ENCODE measurements at places on chromosomes 2 and 18.

DNA sequence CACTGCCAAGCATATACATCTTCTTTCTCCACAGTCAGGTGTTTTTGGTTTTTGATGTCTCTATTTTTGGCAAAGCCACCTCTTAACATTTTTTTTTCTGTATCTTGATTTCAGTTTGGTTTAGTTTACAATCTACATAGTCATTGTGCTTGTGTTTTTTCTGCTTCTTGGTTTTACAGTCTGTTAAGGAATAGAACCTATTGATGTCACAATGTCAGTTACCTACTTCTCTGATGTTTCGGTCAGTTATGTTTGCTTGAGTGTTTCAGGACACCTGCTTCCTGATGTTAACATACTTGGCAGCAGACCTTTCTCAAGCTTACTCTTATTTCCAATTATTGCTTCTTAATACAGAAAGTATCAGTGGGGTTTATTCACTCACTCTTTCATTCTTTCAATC, 253.3 kb downstream of the SPAG16 start:
- DNase-seq = no peak

GRCh38 chr2:3110994-3111666, 266.5 kb downstream of the EIPR1 start:
- no peak for DNase-seq

DNA sequence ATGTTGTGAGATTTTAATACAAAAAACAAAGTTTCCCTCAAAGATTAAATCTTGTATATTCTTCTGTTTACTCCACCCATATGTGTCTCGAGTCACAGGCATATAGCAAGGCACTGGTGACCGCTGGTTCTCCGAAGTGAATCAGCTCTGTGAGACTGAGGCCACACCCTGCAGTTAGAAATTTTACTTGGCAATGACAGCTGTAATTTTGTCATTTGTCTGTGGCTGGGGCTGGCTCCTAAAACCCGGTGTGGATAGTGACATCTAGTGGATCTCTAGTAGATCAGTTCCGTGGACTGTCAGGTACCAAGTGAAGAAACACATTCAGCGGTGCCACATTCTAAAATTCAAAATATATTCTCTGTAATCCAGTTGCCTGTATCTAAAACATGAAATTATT, 278.0 kb downstream of the NEDD4L start:
- no peak for DNase-seq

DNA sequence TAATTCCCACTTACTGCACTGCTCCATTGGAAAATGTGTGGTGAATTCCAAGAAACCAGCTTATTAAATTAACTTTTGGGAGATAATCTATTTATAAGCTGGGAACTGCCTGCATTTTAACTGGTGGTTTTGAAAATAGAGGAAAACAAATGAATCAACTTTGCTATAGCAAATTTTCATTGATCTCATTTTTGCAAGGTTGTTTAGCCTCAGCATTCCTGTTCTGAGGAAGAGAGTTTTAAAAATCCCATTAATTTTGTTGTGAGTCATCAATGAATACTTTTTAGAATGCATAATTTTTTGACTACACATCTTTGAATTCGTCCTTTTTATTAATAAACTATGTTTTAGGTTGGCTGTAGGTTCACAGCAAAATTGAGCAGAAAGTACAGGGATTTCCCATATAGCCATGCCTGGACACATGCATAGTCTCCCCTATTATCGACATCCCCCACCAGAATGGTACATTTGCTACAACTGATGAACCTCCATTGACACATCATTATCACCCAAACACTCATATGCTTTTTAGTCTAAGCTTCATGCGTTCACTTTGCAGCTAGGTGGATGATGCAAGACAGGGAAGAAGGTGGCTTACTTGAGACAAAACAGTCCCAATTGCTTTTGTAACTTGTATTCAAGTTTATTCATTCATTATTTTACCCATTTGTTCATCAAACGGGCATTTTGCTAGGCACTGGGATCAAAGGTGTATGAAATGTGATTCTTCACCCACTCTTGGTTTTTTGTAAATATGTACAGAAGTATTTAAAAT, 106.9 kb downstream of the ZNF521 start:
- DNase-seq = no peak

DNA sequence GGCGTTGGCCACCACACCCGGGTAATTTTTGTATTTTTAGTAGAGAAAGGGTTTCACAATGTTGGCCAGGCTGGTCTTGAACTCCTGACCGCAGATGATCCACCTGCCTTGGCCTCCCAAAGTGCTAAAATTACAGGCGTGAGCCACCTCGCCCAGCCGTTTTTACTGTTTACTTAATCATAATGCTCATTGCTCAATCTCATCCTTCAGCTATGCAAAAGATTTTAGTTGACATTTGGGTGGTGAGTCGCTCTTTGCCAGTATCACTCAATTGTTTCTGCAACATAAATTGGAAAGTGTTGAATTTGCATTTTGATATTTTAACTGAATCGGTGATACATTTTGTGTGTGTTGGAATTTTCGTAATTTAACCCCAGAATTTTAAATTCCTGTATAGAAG, 7.8 kb upstream of the ZNF532 start:
- DNase-seq = no peak

DNA sequence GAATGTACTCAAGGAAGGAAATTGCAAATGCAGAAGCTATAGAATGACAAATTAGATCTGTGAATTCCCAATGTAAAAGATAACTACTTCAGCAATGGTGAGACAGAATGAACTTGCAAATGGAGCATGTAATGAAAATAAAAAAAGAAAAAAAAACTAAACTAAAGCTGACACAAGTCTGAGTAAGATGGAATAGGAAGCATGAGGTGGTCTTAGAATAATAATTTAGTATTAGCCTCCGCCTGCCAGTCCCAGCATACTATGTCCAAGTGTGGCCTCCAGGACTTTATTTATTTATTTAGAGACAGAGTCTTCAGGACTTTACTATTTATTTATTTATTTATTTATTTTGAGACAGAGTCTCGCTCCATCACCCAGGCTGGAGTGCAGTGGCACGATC, 37.4 kb upstream of the SLC39A10 start:
- DNase-seq = no peak

DNA sequence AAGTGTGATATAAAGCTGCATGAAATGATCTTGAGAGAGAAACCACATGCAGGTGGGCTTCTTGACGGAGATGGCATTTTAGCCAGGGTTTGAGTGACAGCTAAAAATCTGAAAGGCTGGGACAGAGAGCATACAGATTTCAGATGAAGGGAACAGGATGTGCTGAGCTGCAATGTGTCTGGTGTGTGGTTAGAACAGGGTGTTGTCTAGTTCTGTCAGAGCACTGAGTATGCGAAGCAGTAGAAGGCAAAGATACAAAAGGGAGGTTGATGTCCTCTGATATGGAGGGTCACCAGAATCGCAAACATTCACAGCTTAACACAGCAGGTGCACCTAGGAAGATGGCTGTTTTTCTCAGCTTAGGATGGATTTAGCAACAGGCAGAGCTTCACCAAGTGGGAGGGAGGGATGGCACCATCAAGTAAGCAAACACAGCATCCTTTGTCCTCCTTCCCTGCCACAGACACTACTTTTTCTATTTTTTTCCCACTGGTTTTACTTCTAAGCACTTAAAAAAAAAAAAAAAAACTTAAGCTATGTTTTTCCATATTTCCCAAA, 182.5 kb downstream of the TMX3 start:
- no peak for DNase-seq

- DNase-seq = no peak
Measured at GRCh38 chr18:7616661-7617060, 49.5 kb downstream of the PTPRM start.

- no peak for DNase-seq
Measured at GRCh38 chr2:207133458-207133819, 32.3 kb downstream of the KLF7 start.

DNA sequence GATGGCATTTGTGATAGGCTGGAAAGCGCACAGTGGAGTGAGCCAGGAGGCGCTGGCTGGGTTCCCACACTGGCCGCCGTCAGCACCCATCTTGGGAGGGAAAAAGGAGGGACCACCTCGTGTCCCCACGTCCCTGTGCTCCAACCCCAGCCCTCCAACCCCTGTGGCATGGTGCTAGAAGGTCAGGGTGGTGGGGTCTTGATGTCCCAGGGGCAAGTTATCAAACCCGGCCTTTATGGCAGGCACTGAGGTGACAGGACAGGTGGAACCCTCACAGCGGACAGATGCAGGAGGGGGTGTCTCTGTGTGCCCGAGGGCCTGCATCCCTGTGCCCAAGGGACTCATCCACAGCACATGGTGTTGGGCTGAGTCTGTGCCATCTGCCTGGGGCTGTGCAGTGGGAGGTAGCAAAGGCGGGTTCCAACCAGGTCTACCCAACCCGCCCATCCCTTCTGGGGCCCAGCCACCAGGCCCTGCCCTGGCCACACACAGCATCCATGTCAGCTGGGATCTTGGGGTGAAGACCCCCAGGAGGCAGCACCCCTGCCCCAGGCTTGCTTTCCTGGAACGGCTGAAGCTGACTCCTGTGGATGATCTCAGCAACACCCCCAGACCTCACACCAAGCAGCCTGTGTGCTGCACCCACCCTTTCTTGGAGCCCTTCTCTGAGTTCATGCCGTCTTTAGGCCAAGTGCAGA, 246.1 kb downstream of the NDUFA10 start:
- no peak for DNase-seq

GRCh38 chr18:11986061-11986460, 4.8 kb downstream of the IMPA2 start:
- no peak for DNase-seq

DNA sequence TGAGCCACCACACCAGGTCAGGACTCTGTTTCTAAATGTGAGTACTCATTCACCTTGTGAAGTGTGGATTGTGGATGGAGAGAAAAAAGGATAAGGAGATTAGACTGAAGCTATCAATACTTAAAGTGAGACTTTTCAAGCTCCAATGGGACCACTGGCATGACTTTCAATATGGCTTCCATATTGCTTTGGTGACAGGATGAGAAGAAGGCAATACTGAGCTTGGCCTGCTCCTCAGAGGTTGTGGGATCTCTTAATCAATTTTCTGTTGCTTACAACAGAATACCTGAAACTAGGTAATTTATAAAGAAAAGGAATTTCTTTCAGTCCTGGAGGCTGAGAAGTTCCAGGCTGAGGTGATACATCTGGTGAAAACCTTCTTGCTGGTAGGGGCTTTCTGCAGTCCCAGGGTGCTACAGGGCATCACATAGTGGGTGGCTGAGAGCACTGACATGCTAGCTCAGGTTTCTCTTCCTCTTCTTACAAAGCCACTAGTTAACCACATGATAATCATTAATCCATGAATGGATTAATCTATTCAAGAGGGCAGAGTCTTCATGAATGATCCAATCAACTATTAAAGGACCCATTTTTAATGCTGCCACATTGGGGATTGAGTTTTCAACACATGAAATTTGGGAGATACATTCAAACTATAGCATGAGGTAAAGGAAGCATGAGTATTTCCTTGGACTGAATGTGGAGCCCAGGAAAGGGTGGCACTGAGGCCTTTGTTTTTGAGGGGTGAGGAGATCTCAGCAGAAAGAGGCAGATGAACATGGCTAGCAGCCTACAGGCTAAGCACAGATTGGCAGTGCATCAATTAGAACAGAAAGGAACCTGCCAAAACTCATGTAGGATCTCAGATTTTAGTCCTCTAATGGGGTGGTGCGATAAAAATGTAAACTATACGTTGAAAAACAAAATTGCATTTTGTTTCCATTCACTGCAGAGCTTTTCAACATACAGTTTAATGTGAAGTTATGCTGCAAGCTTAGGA, 274.5 kb downstream of the PIK3C3 start:
- DNase-seq = no peak

- no peak for DNase-seq
Measured at GRCh38 chr2:25980076-25980887, 2.0 kb downstream of the KIF3C start.

- DNase-seq = no peak
Measured at GRCh38 chr2:2464094-2464493, 133.0 kb upstream of the MYT1L start.

- DNase-seq = no peak
Measured at GRCh38 chr2:85132834-85133637, at the start of gene TCF7L1. TCF7L1 (plus strand) TSS chr2:85133392; CDS start chr2:85133685, 293 bp downstream.

- DNase-seq = no peak
Measured at GRCh38 chr18:30081122-30081521, 961.4 kb downstream of the DSC3 start.

GRCh38 chr2:177084607-177085006, 128.0 kb upstream of the HNRNPA3 start:
- DNase-seq = no peak

DNA sequence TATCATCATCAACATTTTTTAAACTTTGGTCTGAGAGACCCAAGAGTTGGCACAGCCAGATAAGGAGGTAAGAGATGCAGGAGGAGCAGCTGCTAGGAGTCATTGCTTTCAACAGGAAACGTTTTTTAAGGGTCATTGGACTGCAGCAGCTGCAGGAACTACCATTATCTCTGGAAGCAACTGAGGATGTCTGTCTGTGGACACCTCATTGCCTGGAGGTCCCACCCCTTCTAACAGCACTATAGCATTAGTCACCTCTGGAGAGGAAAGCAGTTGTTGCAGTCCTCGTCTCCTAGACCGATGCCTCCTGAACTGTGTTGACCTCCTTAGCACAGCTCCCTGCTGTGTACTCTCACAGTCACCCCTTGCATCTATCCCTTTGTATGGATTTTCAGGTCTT, 21.5 kb upstream of the FSHR start:
- DNase-seq = no peak

DNA sequence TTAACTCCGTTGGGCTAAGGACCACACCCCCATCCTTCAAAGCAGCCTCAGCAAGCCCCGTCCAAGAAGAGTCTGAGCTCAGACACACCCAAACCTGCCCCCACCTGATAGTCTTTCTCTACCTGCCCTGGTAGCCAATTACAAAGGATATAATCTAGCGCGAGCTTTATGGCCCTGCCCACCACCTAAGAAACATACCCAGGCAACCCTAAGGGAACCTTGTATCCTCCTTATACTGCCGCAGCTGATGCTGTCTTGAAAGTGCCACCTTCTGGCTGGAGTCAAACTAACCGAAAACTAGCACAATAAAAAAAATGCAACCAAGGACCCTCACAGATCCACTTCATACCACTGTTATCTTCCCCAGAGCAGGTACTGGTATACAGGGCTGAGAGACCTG, 628.3 kb upstream of the REG3G start:
- no peak for DNase-seq

GRCh38 chr2:48528431-48528830, 1.5 kb upstream of the STON1 start:
- DNase-seq = no peak

DNA sequence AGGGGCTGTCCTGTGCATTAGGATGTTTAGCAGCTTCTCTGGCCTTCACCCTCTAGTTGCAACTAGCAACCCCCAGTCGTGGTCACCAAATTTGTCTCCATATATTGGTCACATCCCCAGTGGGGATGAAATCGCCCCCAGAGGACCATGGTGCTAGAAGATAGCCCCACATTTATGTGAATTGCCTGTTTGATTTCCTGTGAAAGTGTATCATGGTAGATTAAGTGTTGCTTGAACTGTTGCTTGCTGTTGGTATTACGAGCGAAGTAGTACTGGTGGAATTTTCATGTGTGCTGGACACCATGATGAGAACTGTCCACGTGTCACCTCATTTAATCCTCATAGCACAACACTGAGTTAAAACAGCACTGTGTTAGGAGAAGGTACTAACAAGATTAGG, 59.4 kb downstream of the TSPYL6 start:
- DNase-seq = no peak
